ENCODE measurements at places on chromosomes 3 and 15.

GRCh38 chr3:57699591-57699990, 6.7 kb upstream of the DENND6A start:
- DNase-seq = no peak

GRCh38 chr3:151210676-151211381, 7.8 kb upstream of the GPR171 start:
- DNase-seq = no peak

DNA sequence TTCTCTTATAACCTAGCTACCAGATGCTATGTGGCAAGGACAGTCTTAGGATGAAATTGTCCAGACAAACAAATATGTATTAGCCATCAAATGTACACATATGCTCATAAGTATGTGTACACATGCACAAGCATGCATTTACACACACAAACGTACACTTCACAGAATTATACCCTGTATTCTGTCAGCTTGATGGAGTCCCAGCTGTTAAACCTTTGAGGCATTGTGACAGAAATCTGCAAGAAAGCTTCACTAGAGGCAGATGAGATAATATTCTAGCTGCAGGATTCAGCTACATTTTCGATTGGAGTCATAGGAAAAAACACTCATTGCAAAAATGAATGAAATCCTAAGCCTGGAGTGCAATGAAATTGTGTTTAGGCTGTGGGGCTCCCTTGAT, 110.6 kb downstream of the CHL1 start:
- no peak for DNase-seq

DNA sequence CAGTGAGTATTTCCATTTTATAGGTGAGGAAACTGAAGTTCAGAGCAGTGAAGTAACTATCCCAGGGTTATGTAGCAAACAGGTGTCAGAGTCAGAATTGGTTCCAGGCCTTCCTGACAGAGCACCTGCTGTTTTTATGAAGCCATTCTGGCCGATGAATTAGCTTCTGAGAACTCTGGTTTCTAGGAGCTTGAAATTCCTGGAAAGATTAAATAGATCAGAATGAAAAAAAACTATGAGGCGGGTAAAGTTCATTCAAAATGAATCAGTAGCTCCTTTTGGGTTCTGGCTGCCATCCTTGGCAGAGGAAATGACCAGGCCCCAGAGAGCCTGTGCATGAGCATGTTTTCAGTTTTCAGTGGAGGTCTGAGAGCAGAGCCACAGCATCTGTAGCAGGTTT, 59.3 kb upstream of the CFAP161 start:
- no peak for DNase-seq

DNA sequence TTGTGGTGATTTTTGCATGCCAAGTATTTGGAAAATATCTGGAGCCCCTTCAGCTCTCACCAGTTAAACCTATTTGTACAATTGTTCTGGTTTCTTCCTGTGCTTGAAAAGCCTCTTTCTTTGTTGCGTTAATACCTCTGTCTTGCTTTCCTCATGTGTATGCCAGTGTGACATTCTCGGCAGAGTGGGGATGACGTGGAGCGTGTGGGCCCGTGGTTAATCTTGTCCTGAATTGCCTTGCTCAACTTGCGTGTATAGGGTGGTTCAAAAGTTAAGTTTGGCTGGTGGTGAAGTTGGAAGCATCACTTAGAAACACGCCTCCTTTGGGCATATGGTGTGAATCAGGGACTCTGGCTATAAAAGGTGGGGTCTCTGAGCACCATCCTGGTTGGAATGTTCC, 67.1 kb downstream of the IGF1R start:
- DNase-seq = no peak

DNA sequence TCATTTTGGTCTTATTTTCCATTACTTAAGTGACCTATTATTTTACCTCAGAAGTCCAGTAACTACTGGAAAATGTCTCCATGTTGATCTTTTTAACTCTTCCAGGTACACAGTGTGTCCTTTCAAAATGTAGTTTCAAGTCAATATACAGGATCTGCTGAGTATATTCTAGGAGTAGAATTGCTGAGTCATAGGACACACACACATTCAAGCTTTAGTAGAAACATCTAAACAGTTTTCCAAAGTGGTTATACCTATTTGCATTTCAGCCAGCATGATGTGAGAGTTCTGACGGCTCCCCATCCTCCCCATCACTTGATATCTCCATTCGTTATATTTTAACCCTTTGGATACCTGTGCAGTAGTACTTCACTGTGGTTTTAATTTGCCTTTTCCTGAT, 271.9 kb downstream of the MCTP2 start:
- DNase-seq = peak; percentile 33
